Thoracic aorta (tissue), 2 donors: ENCODE measurements at places on chromosomes 3 and 15.

DNA sequence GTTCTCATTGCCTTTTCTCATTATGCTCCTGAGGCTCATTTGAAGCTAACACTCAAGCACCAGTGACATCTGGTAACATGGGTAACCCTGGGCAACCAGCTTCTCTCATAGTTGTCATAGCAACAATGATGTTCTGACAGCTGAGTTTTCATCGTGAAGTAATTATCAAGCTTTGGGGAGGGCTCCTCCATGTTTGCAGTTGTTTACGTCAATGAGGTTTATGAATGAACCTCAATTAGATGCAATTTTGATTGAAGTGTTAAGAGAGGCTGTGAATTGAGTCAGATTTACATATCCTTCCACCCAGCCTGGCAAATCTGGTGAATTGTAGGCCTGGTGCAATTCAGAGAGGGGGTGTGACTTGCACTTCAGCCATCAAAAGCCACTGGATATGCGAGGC is 119.3 kb upstream of the CHD2 start:
- DNase-seq: no peak

DNA sequence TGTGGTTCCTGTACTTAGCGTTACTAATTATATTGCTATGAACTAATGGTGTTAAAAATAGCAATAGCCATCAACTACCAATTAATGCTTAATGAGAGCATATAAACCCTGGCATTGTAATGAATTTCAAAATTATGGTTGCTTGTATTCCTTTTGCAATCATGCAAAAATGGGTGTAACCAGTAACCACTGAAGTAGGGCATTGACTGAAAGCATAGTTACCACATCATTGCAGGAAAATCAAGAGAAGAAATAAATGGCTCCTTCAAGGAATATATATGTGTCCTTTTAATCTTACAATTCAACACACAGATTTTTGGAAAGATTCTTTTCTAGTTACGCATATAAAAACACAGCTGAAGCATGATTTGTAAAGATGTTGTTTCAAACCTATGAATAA is 328.3 kb upstream of the AGTR1 start:
- DNase-seq: no peak

DNA sequence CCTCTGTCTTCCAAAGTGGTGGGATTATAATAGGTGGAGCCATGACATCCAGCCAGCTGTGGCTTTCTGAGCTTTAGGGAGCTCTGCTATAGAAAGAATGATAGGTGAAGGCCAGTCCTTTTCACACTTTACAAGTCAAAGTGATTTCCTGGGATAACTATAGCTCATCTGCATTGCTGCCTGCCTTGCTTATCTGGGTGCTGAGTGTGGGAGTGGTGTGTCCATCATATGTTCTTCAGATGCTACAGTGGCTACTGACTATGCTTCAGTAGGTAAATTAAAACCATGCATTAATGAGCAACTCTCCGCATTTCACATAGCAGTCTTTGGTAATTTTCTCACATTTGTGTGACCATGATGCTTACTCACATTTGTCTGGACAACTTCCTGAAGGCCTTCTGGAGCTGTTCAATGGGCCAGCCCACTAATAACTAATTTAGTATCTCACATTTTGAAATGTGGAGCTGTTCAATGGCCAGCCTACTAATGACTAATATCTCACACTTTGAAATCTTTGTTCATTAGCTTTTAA is 23.4 kb downstream of the RHOA start:
- DNase-seq: no peak

DNA sequence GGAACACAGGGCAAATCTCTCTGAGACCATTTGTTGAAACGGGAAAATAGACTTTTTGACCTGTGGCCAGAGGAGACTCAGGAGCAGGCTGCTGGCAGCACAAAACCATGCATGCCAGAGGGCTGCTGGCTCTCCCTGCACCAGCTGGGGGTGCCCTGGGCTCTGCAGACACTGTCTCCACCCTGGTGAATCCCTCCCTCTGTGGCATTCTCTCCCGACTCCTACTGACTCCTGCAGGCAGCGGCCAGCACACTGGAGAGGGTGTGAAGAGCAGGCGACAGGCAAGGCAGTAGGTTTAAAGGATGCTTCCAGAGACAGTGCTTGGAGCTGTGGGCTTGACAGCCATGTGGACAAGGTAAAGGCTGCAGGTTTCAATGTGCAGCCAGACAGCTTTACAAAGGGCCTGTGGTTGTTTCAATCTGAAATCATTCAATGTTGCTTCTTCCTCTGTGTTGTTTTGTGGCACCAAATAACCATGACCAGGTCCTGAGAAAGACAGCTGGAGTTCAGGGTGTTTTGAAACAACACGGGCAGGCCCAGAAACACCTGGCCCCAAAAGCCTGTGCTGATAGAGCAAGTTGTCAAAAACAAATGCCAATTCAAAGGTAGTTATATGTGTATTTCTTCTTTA is 431.0 kb upstream of the ATP10A start:
- DNase-seq: no peak

DNA sequence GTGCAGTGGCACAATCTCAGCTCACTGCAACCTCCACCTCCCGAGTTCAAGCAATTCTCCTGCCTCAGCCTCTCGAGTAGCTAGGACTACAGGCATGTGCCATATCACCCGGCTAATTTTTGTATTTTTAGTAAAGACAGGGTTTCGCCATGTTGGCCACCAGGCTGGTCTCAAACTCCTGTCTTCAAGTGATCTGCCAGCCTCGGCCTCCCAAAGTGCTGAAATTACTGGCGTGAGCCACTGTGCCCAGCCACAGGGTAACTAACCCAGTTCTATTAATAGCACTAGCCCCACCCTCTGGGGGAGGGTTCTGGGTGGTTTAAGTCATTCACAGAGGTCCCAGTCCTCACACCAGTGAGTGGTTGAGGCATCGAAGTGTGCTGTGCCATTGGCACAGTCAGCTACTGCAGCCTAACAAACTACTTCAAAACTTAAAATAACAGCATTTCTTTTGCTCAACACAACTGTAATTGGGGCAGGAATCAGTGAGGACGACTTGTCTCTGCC is 44.0 kb downstream of the RHCG start:
- no peak for DNase-seq
